ENCODE measurements at places on chromosomes 1 and 21.
A peak's percentile ranks its signal among the peaks of the same experiment; 100 is the strongest.

- DNase-seq = no peak
These were observed 85.1 kb downstream of the PLPP3 start for GRCh38 chr1:56494306-56494705.

GRCh38 chr21:33820798-33821197 is 94.8 kb downstream of the ATP5PO start:
- no peak for DNase-seq

DNA sequence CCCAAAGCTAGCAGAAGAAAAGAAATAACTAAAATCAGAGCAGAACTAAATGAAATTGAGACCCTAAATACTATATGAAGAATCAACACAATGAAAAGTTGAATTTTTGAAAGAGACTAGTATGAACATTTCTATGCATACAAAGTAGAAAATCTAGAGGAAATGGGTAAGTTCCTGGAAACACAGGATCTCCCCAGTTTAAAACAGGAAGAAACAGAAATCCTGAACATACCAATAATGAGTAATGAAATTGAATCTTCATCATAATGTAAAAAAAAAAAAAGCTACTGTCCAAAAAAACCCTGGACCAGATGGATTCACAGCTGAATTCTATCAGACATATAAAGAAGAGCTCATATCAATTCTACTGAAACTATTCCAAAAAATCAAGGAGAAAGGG is 233.5 kb downstream of the PLPP3 start:
- DNase-seq = no peak

- DNase-seq = no peak
These were observed 818.0 kb downstream of the LTN1 start for GRCh38 chr21:28174701-28175100.

- peak; percentile 79 for DNase-seq
These were observed 373 bp downstream of the MTF1 start for GRCh38 chr1:37858931-37859506.

GRCh38 chr1:30779294-30780071 is 21.9 kb upstream of the LAPTM5 start:
- DNase-seq = peak; percentile 97

DNA sequence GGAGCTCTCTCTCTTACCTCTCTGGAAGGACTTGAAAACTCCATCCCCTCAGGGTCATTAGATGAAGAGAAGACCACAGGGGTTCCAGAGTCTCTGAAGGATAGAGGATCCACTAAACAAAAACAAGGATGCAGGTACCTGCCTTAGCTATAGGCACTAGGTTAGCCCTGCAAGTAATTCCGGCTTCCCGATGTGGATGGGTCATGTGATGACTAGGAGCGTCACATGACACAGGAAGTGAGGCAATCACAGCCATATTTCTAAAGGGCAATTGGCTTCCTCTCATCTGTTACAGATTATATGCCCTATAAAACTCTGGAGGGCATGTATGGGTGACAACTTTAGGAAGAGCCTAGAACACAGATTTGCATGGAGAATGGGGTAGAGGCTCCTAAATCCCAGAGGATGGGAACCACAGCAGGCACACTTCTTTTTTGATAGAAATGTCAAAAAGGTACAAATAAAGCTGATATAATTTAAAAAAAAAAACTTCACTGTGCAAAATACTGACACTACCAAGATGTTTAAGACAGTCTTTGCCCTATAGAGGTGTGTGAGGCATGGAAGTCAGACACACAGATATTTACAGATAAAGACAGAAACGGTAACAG is 14.1 kb downstream of the ENTREP3 start:
- DNase-seq = peak; percentile 75

- no peak for DNase-seq
These were observed 59.4 kb downstream of the SLC30A7 start for GRCh38 chr1:100955322-100955721.

DNA sequence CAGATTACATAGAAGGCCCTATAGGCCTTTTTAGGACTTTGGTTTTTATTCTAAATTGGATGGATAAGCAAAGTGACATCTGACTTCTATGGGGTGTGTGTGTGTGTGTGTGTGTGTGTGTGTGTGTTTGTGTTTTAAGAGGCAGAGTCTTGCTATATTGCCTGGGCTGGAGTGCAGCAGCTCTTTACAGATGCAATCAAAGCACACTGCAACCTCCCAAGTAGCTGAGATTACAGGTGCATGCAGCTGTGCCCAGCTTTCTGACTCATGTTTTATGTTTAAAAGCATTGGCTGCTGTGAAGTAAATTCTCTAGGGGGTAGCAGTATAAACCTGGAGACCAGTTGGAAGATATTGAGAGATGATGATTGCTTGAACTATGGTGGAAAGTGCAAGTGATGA is 12.4 kb upstream of the EVI5 start:
- no peak for DNase-seq

DNA sequence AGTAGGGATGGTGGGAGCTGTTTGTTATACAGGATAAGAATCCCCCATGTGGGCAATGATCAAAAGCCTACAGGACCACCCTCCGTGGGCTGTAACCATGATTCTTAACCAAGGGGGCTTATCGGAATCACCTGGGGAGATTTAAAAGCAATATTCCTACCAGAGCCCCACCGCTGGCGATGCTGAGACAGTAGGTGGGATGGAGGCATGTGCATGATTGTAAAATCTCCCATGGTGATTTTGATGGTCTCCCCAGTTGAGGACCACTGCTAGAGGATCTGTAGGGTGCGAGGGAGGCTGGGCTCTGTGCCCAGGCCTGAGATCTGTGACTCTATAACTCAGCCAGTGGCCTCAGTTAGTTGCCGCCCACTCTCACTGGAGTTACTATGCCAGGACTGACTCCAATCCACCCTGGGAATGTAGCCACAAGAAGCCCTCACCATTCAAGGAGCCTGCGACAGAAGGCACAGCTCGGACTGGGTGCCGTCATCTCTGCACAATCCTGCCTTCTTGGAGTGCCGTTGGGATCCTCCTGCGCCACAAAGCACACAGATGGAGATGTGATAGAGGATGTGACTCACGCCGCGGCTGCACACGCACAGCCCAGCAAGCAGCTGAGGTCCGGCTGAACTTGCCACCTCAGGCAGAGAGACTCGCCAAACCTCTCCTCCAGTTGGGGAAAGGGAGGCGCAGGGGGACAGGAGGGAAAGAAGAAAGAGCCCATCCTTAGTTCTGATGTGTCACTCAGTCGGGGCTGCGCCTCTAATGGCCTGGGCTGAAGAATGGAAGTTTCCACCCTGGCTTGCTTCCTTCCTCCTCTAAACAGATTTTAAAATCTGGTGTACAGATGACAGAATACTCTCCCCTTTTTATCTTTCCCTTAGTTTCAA is 26.5 kb downstream of the AKNAD1 start:
- DNase-seq = peak; percentile 89

All from aorta (tissue), 5 donors.